Stimulated activated naive CD4-positive, alpha-beta T cell treated with Interleukin-2 at 50 U/mL for 16 hours (primary cell): ENCODE measurements at places on chromosomes 3 and 15.

GRCh38 chr3:24601066-24601939 lies 106.7 kb upstream of the THRB start:
- DNase-seq, result no peak

DNA sequence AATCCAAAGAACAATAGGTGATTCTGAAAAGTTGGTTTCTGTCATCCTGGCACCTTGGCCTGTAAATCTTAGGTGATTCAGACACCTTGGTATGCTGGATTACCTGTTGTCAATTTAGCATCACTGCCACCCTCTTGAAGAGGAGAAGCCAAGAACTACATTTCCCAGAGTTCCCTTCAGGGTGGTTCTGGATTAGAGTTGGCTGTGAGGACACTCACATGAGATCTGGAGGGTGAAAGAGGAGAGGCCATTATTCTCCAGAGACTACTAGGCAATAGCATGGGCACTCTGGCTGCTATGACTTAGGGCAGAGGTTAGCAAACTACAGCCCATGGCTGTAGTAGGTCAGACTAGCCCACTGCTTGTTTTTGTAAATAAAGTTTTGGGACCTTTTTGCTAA lies 41.7 kb upstream of the CORO2B start:
- DNase-seq, result no peak

DNA sequence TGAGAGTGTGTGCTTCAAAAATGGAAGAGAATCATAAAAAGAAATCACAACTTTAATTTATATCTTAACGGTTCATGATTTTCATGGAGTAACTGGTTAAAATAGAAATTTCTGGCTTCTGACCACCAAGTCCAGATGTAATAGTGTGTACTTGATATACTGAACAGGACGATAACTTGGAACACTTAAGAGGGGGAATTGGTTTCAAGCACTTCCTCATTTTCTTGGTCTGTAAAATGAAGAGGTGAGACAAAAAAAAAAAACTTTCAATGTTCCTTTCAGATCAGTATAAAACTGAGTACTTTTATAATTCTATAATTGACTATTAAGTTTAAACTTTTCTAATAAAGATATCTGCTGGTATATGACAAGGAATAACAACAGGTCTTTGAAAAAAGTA lies 64.0 kb upstream of the TRA2B start:
- no peak for DNase-seq

- DNase-seq, result no peak
Observed at GRCh38 chr3:62134061-62134496, 239.3 kb downstream of the FEZF2 start.

- no peak for DNase-seq
Observed at GRCh38 chr15:59436774-59437141, 1.2 kb upstream of the FAM81A start.

GRCh38 chr3:129577366-129577765 lies 29.1 kb downstream of the PLXND1 start:
- no peak for DNase-seq

GRCh38 chr3:10400050-10400748 lies 79.3 kb upstream of the SEC13 start:
- no peak for DNase-seq

- no peak for DNase-seq
Observed at GRCh38 chr3:107846279-107846852, 244.5 kb downstream of the CD47 start.

DNA sequence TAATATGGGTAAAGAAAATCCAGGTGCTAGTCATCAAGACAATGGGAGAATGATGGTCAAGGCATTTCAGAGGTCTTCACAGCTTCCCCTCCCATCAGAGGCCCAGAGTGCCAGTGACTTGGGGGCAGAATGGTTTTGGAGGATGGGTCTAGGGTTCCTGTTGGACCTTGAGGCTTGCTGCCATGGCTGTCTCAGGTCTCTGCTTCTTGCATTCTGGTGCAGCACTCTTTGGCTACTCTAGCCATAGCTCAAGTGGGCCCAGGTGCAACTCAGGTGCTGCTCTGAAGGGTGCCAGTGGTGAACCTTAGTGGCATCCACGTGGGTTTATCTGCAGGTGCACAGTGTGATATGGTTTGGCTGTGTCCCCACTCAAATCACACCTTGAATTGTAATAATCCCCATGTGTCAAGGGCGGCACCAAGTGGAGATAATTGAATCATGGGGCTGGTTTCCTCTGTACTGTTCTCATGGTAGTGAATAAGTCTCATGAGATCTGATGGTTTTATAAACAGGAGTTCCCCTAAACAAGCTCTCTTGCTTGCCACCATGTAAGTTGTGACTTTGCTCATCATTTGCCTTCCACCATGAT lies 48.5 kb upstream of the PEX5L start:
- no peak for DNase-seq

GRCh38 chr15:93018574-93018973 lies 70.4 kb downstream of the RGMA start:
- DNase-seq, result no peak

- no peak for DNase-seq
Observed at GRCh38 chr3:165617134-165617533, 220.1 kb downstream of the BCHE start.

DNA sequence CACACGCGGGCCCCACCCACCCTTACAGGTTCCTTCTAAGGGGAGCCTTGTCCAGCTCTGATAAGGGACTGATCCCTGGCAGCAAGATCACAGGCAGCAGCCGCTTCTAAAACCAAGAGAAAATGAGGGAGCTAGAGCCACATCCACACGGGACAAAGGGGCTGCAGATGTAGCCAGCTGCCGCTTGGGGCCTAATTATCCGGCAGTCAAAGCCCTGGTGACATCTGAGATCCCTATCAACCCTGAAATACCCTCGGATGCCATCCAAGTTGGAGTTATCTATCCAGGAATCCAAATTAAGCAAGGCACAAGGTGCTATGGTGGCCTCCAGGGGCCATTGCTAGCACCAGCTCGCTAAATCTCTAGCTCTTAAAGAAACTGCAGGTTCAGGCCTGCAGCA lies 248.3 kb downstream of the VPS13C start:
- DNase-seq, result no peak

DNA sequence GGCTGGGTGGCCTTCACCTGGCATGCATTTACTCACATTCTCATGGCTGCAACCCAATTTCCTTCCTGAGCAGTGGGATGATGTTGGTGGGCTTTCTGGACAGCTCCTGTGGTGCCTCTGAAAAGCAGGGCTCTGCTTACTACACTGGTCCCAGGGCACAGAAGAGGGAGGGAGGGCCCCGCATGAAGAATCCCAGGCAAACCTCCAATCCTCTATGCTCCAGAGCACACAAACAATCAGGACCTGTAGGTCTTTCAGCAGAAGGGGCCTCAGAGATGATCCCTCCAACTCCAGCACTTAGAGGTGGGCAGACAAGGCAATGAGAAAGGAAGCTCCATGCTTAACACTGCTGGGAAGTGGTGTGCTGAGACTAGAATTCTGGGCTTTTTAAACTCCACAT lies 231.7 kb upstream of the ICE2 start:
- DNase-seq, result no peak
